Activated naive CD4-positive, alpha-beta T cell (primary cell): ENCODE measurements at places on chromosomes 13 and 19.
A peak's percentile ranks its signal among the peaks of the same experiment; 100 is the strongest.

DNA sequence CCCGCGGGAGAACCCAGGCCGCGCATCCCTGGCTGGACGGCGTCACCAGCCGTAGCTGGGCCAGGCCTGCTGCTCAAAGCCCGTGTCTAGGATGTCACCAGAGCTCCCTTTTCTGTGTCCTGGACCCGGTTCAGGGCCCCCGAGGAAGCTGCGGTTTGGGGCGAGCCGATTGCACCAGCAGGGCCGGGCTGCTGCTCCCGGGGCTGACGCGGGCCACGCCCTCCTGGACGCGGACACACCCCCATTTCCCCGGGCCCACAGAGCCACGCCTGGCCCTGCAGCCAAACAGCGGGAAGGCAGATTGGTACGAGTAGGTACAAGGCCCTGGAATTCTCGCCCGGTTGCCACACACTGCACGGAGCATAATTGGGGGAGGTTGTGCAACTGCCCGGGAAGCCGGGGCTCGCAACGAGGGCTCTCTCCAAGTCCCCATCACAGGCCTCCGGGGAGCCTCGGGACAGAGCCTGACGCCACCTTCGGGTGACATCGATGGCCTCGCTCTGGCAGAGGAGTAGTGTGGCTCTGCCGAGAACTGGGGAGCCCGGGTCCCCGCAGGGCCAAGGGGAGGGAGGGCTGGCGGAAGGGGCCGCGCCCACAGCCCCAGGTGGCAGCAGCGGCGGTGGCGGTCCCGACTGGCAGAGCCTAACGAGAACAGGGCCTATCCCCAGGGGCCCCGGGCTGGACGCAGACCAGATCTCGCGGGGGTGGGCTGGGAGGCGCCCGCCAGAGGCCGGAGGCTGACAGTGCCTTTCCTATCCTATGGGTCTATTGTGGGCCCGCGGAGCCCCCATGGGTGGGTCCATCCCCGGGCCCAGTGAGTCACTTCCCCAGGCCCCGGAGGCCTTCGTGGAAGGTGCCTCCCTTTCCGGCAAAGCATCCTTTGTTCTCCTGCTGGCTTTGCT lies 23.5 kb downstream of the KCTD15 start:
- DNase-seq, result no peak

- no peak for DNase-seq
These were observed 350.9 kb downstream of the SPRY2 start for GRCh38 chr13:79990048-79990447.

- no peak for DNase-seq
These were observed 1004.2 kb downstream of the UQCRFS1 start for GRCh38 chr19:28208745-28209144.

- no peak for DNase-seq
These were observed 2.2 kb downstream of the S1PR2 start for GRCh38 chr19:10228920-10229319.

GRCh38 chr19:39110263-39110967 lies 15.2 kb upstream of the PAK4 start:
- DNase-seq, result peak; percentile 37

DNA sequence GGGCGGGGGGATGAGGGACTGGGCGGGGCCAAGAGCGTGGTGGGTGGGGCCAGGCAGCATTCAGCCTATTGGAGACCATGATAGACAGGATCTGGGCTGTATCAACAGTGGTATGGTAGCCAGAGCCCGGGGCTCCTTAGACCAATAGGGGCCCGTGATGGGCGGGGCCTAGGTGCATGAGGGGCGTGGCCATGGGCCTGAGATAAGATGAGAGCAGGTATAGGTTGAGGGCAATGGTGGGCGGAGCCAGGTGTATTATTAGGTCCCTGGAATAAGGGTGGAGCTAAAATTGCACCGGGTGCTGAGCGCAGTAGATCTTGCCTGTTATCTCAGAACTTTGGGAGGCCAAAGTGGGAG lies 5.3 kb downstream of the ABCA7 start:
- no peak for DNase-seq

DNA sequence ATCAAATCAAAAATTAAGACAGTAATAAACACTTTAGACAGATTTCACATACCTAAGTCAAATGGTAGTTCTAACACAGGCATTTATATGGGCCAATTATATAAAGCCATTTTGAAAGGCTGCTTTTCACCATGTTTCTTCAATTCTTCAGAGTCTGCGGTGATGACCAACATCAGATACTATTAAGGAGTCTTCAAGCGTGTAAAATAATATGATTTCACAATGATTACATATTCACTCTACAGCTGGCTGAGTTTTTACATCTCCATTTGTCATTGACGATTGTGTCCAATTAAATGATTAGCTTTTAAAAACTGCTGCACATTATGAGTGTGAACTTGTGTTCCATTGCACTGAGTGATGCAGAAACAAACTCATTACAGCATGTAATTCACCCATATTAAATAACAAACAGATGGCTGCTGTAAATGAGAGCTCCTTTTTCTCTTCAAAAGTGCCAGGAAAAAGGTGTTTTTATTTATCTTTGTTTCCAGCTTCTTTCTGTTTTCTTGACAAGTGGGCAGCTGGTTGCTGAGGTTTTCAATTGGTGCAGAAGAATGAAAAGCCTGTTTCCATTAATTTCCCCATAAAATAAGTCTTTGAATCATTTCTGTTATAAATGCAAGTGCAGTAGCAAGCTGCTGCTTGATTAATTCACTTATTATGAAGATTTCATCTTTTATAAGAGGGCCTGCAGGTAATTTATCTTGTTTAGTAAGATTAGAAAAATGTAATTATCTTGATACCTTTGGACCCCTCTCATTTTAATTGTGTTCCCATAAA lies 676.1 kb upstream of the KLHL1 start:
- DNase-seq, result no peak

GRCh38 chr19:16327911-16328823 lies 3.5 kb downstream of the KLF2 start:
- no peak for DNase-seq

DNA sequence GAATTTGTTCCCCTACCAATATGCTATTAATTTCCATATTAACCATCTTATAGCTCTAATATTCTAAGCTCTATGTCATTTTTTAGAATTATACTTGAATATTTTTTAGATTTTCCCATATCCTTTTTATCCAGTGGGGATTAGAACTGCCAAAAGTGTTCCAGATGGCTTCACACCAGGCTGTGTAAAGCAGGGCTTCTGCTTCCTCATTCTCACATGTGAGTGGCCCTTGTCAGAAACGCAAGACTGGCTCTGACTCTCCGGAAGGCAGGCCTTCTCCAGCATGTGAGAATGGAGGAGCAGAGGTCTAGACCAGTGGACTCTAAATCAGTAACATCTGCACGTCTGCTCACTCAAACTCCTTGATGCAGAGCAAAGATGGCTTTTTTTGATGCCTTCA lies 650.1 kb downstream of the FGF9 start:
- no peak for DNase-seq

GRCh38 chr13:36355632-36356031 lies 9.4 kb upstream of the SPART start:
- no peak for DNase-seq

DNA sequence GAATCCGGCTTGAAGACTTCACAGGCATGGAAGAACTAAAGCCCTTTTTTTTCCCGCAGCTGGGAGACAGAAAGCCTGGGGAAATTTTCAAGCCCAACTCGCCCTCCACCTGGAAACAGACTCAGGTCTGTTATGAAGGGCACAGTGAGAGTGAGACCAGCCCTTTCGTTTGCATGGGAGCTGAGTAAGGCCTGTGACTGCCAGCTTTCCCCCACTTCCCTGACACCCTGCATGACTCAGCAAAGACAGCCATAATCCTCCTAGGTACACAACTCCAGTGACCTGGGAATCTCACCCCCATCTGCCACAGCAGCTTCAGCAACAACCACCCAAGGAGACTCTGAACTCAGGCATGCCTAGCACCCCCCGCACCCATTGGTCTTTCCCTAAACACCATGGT lies 87.6 kb upstream of the ZNF91 start:
- DNase-seq, result no peak

DNA sequence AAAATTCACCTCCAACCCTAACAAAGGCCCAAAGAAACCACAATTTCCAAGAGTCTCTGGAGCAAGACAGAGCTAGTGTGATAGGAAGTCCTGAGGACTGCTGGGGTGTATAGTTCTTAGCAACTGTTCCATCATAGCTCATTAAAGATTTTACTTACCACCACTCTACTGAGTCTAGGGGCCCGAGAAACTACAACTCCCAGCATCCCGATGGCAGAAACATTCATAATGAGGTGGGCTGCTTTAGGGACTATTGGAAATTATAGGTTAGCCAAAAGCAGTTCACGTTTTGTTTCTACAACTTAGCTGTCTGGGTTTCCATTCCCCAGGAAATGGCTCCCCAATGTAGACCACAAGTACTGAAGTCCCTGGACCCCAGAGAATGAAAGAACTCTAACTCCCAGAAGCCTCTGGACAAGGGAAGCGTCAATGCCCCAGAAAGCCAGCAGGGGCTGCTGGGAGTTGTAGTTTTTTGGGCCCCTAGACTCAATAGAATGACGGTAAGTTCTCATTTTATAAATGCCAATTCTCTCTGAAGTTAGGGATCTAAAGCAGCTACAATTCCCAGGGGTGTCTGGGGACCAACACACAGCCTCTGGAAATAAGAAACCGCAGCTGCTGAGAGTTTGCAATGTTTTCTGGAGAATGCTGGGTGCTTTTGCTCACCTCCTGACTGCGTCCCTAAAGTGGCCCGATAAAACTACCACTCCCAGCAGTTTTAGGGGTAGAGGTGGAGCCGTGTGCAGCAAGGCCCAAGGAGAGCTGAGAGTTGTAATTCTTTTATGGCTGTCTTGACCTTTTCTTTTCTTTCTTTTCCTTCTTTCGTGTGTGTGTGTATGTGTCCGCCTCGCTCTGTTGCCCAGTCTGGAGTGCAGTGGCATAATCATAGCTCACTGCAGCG lies 11.1 kb downstream of the FTL start:
- no peak for DNase-seq

DNA sequence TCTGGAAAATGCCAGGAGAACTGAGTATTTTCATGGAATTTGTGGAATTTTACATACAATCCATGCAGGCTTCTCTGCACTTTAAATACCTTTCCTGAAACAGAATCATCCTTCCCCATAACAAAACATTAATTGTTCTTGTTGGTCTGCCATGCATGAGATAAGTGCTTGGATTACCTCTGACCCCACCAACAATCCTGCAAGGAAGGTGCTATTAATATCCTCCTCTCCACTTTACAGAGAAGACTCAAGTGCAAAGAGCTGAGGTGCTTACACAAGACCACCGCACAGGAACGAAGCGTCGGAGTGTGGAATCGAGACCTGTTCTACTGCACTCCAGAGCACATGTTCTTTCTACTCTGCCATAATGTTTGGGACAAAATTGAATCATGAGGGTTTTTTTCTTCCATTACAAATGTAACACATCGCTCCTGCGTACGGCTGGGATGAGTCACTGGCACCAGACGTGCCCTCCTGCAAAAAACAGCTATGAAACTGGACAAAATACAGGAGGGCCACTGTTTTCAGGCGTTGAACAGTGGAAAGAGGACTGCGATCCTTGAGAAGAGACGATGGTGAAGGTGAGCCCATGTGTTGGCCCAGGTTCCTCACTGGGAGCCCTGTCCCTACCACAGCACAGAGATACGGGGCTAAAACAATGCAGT lies 12.9 kb upstream of the LRRC4B start:
- DNase-seq, result no peak

DNA sequence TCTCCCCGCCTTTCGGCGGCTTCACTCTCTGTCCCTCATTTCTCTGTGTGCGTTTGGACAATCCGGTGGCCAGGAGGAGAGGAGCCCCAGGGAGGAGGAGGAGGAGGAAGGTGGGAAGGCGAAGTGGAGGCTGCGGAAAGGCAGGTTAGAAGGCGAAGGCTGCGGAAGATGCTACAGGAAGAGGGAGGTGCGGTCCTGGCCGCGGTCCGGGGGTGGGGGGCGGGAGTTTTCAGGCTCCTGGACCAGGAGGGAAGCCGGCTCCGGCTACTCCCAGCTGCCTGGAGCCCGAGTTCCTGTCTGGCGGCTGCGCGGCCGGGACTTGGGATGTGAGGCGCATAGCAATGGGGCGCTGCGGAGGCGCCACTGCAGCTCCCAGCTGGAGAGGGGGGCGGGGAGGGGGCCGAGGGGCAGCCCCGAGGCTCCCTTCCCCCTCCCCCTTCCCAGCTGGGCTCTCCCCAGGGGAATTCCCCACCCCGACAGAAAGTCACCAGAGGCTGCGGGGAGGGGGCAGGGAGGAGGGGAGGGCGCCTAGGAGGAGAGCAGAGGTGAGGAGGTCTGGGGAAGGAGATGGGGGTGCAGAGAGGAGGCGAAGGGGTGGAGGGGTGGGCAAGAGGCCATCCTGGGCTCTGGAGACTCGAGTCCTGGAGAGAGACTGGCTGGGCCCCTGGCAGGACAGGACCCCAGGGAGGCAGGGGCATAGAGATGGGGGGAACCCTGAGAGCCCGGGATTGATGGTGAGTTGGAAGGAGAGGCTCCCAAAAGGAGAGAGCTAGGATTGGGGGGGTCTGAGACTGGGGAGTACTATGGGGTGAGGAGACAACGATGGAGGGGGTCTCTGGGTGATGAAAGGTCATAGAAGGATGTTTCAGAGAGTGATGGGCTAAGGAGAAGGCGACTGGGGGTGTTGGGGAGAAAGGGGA lies 2.0 kb downstream of the LRRC4B start:
- no peak for DNase-seq

GRCh38 chr13:31209172-31209840 lies 9.5 kb downstream of the B3GLCT start:
- no peak for DNase-seq

DNA sequence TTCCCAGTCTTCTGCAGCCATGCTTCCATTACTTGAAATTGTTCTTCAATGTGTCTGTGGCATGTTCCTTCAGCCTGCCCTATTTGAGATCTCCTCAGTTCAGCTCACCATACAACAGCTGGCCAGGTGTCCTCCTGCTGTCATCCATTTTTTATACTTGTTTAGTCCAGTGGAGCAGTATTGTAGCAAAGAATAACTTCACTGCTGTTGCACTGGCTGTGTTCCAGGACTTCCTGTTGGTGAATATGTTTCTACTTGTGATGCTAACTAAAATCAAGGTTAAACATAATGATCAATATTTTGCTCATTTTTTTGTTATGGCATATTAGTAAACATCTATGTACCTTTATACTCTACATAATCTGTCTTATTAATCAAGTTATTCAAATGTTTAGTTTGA lies 1394.1 kb downstream of the PCDH9 start:
- no peak for DNase-seq

- DNase-seq, result no peak
These were observed at the start of gene NFIX for GRCh38 chr19:12994701-12995595. Gene NFIX, plus strand, starts transcription at chr19:12995475. Its CDS starts 363 bp downstream, at chr19:12995838.
